ENCODE measurements at places on chromosomes 2 and 18.

- DNase-seq, result no peak
Measured at GRCh38 chr2:62406573-62407043, 99.4 kb downstream of the TMEM17 start.

GRCh38 chr2:27730261-27730662, 41.3 kb upstream of the MRPL33 start:
- no peak for DNase-seq

DNA sequence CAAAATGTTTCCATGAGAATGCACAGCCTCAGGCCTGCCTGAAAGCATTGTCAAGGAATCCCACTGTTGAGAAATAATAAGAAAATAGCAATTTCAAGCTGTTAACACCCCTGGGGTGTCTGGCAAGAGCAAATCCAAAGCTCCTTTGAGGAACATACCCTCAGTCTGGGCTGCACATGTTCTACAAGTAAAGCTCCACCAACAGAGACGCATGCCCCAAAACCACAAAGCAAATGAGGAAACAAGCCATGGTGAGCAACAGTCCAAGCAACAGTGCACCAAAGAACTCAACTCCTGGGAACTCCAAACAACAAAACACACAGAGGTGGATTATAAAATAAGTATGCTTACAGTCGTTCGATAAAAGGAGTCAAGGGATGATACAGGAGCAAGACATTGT, 40.3 kb downstream of the CYP27C1 start:
- no peak for DNase-seq

DNA sequence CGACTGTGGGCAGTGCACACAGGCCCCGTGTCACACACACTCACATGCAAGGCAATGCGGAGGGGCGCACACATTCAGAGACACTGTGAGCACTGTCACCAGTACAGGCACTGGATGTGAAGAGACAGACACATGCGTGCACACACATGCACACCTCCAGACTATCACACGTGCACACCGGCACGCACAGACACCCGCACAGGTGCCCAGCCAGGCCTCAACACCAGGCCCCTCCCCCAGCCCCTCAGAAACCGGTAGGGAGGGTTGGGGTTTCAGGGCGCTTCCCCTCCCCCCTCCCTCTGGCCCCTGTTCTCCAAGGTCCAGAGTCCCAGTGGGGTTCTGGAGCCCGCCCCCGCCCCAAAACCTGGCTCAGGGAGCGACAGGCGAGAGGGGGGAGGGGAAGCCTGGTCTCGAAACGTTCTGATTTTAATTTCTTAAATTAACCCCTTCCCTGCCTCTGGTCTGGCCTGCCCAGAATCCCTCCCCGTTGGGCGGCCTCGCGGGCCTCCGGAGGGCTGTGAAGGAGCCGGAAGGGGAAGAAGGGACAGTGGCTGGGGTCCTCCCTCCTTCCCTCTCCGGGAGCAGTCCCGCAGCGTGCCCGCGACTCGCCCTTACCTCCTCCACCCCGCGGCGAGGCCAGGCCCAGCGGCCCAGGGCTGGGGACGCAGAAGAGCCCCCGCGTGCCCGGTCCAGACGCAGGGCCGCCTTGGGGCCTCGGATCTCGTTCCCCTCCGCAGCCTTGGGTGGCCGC, 558 bp downstream of the FBXO41 start:
- DNase-seq, result no peak

DNA sequence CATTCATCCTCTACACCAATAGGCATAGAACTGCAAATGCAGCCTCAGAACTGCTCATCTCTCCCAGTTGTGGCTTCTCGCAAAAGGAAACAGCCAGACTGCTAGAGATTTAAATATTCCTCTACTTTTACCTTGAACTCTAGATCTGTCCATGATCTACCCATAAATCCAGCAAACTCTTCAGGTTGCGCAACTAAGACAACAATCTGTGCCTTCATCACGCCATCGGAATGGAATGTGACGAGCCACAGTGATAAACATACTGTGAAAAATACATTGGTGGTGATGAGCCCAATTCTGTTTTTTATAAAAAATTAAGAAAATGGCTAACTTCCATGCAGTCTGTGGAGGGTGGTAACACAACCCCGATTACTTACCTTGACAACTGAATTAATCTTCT, 626.7 kb downstream of the LRRTM4 start:
- DNase-seq, result no peak

DNA sequence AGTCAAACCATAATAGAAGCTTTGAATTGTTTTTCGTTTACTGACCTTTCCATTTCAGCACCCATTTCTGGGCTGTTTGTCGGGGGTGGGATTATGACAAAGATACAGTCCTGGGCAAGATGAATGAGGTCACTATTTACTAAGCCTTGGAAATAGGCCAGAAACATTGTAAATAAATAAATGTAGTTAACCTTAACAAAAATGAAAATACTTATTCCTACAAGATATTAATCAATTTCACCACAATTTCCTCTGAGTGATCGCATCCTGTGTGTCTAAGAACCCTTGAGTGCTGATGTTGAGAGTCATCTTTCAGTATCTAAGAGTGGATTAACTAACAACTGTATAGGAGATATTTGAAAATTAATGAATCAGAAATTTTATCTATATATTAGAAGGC, 14.0 kb downstream of the ITGA4 start:
- DNase-seq, result no peak

DNA sequence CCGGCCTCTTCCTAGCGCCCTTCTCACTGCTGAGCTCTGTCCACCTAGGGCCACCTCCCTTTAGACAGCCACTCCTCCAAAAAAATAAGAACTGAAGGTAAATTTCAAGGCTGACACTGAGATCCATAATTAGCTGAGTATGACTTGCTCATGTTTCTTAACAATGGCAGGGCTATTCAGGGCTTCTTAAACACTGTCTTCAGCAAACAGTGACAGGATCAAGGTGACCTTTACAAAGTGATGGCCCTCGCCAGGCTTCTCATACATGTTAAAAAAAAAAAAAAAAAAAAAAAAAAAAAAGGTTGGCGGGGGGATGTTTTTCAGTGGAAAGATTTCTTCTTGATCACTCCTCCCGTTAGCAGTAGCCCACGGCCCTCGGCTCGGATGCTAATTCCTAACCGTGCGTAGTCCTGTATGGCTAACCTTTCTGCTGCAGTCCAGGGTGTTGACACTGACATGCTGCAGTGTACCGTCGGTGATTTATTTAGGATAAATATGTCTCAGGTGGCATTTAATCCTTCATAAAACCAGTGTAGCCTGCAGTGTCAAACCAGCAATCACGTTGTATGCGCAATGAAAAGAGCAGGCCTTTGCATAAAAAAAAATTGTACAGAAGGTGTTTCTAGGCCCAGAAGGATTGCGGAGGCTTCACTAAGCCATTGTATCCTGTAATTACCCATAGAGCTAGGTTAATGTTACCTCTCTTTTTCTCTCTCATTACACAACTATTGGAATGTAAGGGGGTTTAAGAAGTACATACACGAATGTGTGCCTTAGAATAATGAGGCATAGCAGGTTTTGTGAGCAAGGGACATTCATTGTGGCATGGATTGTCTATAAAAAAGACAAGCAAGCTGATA, 142.7 kb downstream of the PTGR3 start:
- DNase-seq, result no peak

DNA sequence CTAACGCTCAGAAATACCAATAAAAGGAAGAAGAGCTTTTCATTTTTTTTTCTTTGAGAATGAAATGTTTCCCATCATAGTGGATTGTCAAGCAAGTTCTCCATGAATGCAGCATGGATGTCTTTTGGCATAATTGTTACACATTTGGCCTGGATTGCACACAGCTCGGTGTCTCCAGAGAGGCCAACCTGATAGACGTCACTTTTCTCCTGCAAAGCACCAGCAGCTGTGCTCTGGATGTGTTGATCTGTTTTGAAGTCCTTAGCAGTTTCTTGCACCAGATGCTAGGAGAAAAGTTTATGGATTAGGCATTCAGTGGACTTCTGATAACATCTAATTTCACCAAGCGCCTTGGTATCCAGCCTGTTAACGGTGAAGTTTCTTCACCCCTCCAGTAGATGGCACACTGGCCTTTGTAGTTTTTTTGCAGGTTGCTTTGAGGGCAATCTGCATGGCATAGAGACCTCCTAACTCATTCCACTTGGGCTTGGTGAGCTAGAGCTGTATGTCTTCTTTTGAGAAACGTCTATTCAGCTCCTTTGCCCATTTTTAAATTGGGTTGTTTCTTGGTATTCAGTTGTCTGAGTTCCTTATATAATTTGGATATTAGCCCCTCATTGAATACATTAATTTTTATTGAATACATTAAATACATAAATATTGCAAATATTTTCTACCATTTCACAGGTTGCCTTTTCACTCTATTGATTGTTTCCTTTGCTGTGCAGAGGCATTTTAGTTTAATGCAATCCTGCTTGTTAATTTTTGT, 59.7 kb downstream of the PTH2R start:
- no peak for DNase-seq

DNA sequence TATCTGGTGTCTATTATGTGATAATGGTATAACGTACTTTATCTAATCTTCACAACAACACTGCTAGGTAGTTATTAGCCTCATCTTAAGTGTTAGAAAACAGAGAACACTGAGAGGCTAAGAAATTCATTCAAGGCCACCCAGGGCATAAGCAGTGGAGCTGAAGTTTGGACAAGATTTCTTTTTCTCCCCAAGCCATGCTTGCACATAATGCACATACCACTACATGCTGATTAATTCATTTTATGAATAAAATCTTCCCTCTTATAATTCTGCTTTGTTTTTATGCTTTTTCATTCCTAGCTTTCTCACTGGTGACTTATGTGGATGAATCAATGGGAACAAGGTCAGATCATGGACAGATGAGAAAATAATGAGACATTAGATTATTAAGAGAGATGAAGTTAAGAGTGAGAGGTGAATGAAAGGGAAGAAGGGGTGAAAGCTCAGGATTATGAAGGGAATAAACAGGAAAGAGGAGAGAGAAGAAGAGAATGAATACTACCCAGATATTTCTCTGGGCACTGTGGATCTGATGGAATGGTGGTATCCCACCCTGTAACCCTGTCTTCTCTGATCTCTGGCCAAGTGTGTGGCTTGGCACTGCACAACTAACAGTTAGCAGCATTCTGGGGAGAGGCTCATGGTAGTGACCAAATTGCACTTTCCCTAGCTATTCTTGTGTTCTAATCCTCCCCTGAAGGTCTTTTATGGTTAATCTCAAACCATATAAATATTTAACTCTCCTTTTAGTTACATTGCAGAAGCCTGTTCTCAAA, 17.7 kb upstream of the GALNT3 start:
- no peak for DNase-seq

DNA sequence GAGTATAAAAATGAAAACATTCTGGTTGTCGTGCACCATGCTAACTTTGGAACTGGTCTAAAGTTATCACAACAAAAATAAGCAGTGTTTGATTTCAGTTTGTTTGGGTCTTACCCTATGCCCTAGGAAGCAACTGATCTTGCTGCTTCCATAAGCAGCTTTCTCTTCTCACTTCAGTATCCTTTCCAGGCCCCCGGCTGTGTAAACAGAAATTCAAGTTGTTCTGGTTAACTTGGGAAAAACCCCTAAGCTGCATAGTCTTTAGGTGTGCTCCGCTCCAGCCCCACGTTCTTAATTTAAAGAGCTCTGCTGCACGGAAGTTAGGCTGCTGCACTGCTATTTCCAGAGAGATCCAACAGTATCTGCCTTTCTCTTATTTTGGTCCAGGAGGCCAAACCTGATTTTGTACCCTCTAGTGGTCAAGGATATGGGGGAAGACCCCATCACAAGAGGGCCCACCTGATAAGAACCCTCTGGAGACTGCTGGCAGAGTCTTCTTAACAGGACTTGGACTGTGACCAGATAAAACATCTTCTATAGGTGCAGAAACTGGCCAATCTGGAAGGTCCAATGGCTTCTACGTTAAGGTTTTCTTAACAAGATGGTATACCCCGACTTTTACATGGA, 69.1 kb downstream of the FEZ2 start:
- DNase-seq, result no peak

- no peak for DNase-seq
Measured at GRCh38 chr2:104434318-104434792, 419.6 kb upstream of the POU3F3 start.

DNA sequence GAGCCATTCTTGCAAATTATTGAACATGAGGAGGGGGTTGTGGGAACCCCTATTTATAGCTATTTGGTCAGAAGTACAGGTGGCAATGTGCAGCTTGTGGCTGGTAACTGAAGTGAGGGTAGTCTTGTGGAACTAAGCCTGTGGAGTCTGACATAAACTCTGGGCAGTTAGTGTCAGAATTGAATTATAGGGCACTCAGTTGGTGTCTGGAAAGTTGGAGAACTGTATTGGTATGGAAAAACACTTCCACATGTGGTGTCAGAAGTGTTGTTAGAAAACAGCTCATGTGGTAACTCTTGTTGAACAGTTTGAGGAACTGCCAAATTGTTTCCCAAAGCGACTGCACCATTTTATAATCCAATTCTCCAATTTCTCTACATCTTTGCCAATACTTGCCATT, 7.5 kb downstream of the RALBP1 start:
- DNase-seq, result no peak

DNA sequence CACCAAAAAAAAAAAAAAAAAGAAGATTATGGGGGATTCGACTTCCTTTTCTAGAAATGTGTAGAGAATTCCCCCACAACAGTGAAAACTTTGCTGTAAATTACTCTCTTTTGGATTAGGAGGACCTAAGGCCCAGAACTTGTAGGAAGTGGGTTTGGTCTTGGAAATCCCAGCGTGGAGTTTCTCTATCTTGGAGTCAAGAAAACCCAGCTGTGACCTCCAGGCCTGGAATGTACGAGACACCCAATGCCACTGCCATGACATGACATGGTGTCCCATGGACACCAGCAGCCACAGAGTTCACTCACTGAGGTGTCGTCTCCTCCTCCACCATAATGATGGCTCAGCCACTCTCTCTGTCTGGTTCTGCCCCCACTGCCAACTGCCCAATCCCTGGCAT, 202.3 kb downstream of the ALPK2 start:
- no peak for DNase-seq

DNA sequence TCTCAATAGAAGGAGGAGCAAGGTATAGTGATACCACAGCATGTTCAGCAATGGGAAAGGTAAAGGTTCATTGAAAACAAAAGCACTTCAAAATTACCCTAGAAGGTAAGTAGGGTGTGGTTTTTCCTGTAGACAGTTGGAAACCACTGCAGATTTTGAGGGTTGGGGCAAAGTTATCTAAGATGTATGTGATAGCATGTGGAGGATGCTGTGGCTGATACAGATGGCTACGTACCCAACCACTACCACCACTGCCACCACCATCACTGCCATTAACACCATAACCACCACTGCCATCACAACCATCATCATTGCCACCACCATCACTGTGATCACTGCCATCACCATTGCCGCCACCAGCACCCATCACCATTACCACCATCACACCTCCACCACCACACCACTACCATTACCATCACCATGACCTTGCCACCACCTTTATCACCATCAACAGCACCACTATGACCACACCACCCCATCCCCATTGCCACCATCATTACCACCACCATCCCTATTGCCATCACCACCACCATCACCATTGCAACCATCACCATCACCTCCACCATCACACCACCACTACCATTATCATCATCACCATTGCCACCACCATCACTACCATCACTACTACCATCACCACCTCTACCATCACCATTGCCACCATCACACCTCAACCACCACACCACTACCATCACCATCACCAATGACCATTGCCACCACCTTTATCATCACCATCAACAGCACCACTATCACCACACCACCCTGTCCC, 3.7 kb downstream of the TMSB10 start:
- no peak for DNase-seq

Measured in type B pancreatic cell (in vitro differentiated cells).